ENCODE measurements at places on chromosomes 7 and 10.

DNA sequence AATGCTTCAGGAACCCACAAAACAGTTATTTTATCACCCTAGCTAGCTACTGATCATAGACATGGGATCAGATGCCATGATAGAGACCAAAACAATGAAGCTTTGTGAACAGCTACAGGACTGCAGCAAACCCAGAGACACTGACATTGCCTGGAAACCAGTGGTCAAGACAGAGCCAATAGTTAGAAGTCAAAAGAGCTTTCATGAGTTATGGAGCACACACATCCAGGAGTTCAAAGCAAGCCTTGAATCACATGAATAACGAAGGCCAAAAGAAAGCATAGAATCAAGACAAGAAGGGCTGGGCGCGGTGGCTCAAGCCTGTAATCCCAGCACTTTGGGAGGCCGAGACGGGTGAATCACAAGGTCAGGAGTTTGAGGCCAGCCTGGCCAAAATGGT, 34.5 kb upstream of the GSAP start:
- no peak for DNase-seq

DNA sequence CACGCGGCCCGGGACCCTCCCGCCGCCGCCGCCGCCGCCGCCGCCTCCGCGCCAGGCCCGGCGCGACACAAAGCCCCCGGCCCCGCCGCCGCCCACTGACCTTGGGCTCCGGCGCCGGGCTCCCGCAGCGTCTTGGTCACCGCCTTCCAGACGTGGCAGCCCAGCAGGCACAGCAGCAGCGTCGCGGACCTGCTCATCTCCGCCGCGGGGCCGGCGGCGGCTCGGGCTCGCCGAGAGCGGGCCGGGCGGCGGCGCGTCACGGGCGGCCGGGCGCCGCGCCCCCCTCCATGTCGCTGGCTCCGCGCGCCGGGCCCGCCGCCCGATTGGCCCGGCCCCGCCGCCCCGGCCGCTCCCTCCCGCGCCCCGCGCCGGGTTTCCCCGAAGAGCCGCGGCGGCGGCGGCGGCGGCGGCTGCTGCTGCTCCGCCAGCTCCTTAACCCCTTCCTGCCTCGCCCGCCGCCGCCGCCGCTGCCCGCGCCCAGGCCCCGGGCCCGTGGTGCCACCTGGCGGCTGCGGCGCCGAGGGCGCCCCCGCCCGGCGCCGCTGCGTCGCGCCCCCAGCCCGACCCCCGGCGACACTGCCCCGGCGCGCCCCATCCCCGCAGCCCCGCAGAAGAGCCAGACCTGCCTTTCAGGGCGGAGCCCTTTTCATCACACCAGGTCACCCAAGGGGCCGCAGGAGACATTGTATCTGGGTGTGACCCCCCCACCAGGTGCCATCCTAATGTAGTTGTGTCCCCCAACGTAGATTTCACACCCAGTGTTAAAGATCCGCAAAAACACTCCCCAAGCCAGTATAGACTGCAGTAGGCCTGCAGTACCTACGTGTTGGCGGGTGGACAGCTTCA, at the start of gene FAM171A1:
Gene FAM171A1 (minus strand): TSS at position 434 of the 846 bp plus-strand sequence. CDS start 237 bp downstream, at position 197.
- peak; percentile 75 for DNase-seq

- no peak for DNase-seq
Observed at GRCh38 chr10:72719941-72720592, 28.1 kb downstream of the MCU start.

DNA sequence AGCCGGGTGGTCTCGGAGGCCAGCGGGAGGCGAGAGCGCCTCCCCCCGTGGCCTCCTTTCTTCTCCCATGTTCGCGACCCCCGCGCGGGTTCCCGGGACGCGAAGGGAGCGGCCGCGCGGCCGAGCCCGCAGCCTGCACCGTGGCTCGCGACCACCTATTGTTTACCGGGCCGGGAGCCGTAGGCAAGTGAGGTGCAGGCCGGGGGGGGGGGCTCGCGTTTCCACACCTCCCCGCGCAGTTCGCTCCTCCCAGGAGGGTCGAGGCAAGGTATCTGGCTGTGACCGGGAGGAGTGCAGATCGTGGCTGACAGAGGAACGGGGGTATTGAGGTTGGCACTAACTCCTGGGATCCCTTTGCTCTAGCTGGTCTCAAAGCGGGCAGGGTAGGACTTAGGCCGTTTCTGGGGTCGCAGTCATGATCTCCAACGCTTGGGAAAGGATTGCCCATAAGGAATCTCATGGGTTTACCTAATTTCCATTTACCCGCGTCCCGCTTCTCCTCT, 734 bp downstream of the PTPN12 start:
- peak; percentile 66 for DNase-seq

- no peak for DNase-seq
Observed at GRCh38 chr7:1395211-1396070, 63.8 kb downstream of the MICALL2 start.

DNA sequence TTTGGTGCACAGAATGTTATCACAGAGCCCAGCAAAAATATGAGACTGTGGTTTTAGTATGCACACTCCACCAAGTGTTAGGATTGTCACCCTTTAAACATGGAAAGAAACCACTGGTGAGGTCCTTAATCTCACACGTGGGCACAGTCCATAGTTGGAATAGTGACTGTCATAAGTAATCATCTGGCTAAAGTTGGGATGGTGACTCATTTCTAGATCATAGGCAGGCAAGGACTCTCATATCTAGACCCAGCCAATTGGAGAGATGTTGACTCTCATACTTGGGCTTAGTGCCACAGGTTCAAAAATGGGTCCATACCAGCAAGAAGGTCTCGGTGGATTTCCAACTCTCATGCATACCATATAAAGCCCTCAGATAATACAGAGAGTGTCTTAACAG, 39.6 kb upstream of the ZNF680 start:
- no peak for DNase-seq

GRCh38 chr10:6716516-6716915, 136.4 kb upstream of the PRKCQ start:
- no peak for DNase-seq

- DNase-seq, result peak; percentile 51
Observed at GRCh38 chr10:43846187-43846680, 197.6 kb upstream of the ZNF32 start.

GRCh38 chr7:47028284-47028683, 553.6 kb downstream of the TNS3 start:
- no peak for DNase-seq

DNA sequence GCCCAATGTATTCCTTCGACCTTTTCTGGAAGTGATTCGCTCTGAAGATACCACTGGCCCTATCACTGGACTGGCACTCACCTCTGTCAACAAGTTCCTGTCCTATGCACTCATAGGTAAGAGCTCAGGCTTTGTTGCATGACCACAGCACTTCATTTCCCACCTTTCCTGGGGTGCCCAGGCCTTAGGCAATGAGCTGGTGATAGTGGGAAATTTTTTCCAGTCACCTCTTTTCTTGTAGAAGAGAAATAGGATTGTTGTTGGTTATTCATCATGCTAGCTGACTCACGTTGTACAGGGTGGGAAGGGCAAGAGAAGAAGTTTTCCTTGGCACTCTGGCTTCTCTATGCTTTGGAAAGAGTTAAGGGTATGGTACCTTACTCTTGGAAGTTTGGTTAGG, 51.4 kb upstream of the NFKB2 start:
- DNase-seq, result no peak

- no peak for DNase-seq
Observed at GRCh38 chr7:27777662-27778061, 37.7 kb downstream of the TAX1BP1 start.

GRCh38 chr7:111290982-111291381, 200.1 kb downstream of the LRRN3 start:
- no peak for DNase-seq
